Dorsolateral prefrontal cortex (tissue), 122 donors: ENCODE measurements at places on chromosomes 4 and X.
A peak's percentile ranks its signal among the peaks of the same experiment; 100 is the strongest.

DNA sequence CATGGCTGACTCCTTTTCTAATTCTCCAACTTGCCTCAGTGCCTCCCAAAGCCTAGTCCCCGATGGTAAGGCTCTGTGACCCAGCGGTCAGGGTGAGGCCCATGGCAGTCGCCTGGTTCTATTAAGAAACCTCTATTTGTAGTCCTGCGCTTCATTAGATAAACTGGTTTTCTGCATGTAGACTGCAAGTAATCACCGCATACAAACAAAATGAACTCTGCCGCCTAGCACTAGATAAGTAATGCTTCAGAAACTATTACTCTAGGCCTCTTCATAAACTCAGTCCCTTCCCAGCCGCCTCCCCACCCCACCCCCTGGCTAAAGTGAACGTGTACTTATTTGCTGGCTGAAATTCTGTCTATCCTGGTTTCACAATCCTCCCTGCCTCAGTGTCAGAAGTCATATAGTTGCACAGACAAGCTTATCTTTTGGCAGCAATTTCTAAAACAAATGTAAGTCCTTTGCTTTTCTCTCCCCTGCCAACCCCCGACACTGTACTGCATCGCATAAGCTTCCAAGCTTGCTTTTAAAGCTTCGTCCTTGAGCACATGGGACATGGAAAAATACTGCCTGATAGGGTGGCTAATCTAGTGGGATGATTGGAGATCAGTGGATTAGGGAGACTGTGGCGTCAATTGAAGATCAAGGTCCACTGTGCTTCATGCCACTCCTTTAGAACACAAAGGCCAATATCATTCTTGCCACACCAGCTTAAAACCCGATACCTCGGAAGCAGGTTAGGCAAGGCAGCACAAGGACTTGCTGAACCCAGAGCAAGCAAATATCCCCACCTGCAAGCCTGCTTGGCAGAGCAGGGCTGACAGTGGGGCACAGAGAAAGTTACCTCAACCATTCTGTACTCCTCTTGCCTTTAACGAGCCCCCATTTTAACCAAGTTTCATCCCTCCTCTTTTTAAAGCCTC, 125.8 kb downstream of the IRF2 start:
- no peak for DNase-seq

- no peak for DNase-seq
Measured at GRCh38 chr4:26281881-26282280, 38.9 kb upstream of the RBPJ start.

GRCh38 chrX:19874391-19875049, 12.9 kb downstream of the SH3KBP1 start:
- no peak for DNase-seq

- DNase-seq = no peak
Measured at GRCh38 chrX:153948847-153949805, 4.7 kb upstream of the RENBP start.

DNA sequence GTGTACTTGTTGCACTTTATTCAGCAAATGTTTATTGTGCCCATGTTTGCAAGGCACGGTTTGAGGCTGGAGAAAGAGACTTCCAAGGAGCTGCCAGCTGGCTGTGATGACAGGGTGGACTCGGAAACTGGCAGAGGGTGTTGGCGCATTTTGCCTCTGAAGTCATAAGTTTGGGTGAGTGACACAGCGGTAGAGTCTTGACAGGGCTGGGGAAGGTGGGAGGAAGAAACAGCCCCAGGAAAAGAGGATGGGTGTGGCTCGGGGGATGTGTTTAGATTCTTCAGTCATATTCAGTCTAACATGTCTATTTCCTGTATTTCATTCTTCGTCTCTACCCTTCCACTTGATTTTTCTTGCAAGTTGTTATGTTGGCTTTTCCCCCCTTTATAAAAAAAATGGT, 77.0 kb upstream of the STOX2 start:
- no peak for DNase-seq

DNA sequence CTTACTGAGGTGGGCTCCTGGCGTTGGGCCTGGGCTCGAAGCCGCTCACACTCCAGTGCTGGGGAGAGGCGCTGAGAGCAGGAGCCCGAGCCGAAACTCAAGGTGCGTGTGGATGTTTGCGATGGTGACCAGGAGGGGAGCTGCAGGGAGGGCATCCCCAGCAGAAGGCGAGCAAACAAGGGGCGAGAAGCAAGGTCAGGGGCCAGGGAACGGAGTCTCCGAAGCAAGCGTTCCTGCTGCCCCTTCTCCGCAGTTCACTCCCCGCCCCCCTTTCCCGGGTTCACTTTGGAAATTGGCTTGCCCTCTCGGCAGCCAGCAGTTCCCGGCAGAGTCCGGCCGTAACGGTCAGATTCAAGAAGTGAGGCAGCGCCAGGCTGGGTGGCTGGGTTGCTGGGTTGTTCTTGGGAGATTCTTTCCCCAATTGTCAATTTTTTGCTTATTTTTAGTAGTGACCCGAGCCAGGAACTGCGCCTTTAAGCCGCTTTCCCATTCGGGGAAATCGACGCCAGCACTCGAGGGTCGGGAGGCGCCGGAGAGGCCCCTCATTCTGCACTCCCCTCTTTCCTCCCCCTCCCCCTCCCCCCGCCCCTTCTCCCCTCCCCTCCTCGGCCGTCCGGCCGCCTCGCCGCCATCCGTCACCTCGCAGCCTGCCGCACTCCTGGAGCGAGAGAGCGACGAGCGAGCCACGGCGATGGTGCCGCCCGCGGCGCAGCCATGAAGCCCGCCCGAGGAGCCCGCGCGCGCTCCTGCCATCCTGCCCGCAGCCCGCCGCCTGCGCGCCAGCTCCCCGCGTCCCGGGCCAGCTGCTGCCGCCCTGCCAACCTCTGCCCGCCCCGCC, at the start of gene FRMPD3:
TSS of gene FRMPD3 (plus strand) at position 655 of the 838 bp plus-strand sequence. CDS start 76,937 bp downstream, outside the sequence.
- no peak for DNase-seq

DNA sequence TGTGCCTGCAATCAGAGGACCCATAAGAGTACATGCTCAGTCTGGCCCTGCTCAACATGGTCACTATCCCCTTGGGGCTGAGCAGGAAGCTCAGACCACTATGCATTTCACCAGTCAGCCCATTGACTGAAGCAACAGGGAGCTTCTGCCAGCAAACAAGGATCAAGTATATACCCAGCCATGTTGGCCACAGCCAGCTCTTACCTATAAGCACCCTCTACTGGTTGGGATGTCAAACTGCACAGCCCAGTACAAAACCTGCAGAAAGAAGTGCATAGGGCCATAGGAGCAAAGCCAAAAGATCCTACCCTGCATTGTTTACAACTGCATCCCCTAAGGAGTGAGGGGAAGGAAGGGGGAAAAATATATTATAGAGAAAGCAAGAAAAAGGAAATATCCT, 214.4 kb upstream of the CPEB2 start:
- DNase-seq = no peak

GRCh38 chrX:79515529-79515928, 148.4 kb upstream of the ITM2A start:
- no peak for DNase-seq

DNA sequence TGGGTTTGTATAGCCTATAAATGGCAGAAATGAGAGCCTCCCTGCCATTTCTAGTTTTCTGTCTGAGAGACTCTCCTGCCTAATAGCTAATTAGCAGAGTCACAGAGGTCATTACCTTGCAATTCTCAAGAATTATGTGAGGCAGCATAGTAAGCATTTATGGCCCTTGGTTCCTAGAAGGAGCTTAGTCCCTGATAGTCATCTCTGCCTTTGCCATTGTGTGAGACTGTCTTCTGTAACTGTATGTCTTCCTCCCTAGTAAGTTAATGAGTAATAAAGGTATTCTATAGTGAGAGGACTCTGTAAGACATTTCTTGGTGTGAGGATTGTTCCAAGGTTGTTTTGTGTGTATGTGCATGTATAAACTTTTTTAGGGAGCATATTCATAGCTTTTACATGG, 108.7 kb downstream of the AR start:
- no peak for DNase-seq

GRCh38 chr4:102774254-102774653, 13.5 kb upstream of the MANBA start:
- DNase-seq = no peak

- DNase-seq = no peak
Measured at GRCh38 chrX:97984641-97985040, 1100.9 kb downstream of the RPA4 start.

DNA sequence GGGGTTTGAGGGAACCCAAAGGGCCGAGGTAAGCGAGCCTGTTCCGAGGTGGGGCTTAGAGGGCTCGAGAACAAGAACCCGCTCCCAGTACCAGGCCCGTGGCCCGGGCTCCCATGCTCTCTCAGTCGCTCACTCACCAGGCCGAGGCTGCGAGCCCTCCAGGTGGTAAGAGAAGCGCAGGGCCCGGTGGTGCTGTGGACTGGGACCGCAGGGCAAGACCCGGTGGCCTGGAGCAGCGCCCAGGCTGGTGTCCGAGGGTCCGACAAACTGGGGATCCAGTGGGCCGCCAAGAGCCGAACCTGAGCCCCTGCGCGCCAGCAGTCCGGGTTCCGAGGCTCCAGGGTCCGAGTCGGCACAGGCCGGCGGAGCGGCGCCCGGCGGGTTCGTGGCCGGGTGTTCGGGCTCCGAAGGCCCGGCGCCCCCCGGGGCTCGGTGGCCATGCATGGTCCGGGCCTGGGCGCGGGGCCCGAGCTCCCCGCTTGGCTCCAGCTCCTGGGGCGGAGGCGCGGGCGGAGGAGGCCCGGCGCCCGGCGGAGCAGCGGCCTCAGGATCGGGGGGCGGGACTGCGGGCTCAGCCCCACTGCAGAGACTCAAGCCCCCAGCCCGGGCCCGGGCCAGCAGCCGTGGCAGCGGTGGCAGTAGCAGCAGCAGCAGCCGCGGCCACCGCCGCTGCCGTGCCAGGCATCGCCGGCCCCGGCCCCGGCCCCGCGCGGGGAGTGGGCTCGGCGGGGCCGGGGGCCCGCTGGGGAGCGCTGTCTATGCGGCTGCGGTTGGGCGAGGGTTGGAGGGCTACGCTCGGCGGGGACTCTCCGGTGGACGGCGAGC, 833 bp downstream of the FGD1 start:
- no peak for DNase-seq

DNA sequence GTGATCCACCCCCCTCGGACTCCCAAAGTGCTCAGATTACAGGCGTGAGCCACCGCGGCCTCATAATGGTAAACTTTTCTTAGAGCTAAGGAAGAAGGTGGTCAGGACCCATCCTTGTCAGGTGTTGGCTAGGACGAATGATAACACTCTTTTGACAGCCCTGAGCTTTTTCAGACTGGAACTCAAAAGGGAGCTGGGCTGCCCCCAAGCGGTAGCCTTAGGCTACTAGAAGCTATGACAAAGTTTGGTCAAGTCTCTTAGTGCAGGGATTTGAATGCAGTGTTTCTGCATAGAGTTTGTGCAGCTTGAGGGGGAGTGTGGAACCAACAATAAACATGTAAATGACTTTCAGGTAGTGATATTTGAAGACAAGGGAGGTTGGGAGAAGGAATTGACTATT, 11.8 kb upstream of the HSD17B10 start:
- DNase-seq = peak; percentile 50

- no peak for DNase-seq
Measured at GRCh38 chr4:40152637-40153036, 44.2 kb upstream of the RHOH start.

- DNase-seq = no peak
Measured at GRCh38 chr4:102610007-102610406, 108.8 kb downstream of the NFKB1 start.

GRCh38 chr4:74942918-74943253, 10.0 kb downstream of the PARM1 start:
- no peak for DNase-seq

GRCh38 chr4:83114576-83114975, at the start of gene PLAC8:
TSS of gene PLAC8 (minus strand) at chr4:83114729. CDS start at chr4:83107921, 6,808 bp downstream.
- DNase-seq = no peak

GRCh38 chr4:15976456-15977447, 13.8 kb upstream of the FGFBP2 start:
- no peak for DNase-seq

- DNase-seq = no peak
Measured at GRCh38 chr4:40739347-40739746, 10.4 kb upstream of the NSUN7 start.

- DNase-seq = no peak
Measured at GRCh38 chr4:56321251-56321650, 66.0 kb downstream of the AASDH start.

DNA sequence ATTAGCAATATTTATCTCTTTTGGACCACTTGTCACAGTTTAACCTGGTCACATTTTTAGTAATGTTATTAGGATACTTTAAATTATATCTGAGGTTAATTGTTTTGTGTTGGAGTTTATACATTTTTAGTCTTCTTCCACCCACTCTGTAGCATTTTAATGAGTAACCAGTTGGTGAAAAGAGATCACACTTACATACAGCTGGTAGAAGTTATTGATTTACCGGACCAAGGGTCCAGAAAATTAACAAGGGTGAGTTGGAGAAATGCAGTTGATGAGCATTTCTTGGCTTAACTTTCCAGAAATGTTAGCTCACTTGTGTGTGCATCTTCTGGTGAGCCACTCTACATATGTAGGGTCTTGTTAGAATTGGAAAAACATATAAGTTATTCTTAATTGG, 219.6 kb downstream of the GRXCR1 start:
- no peak for DNase-seq

DNA sequence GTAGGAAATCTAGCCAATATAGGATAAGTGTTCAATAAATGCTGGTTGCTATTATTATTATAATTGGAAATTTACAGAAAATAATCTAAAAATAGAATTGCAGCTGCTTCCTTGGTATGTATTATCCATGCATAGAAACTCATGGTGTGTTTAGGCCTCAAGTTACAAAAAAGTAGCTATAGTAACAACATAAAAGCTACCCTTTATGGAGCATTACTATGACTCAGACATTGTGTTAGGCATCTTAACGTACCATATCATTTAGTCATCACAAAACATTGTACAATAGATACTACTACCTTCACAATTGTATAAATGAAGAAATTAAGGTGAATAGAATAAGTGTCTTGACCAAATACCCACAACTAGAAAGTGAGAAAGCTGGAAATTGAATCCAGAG, 126.9 kb upstream of the NRK start:
- DNase-seq = no peak

- no peak for DNase-seq
Measured at GRCh38 chrX:153517423-153517822, at the start of gene ATP2B3. TSS of gene ATP2B3 (plus strand) at chrX:153517642. CDS start at chrX:153536248, 18,606 bp downstream.
